NAMALWA (cell line): ENCODE measurements at places on chromosomes 3 and 15.
A peak's percentile ranks its signal among the peaks of the same experiment; 100 is the strongest.

GRCh38 chr3:14423963-14424362 lies 21.6 kb downstream of the SLC6A6 start:
- no peak for DNase-seq

GRCh38 chr3:128367221-128367620 lies 99.5 kb downstream of the DNAJB8 start:
- no peak for DNase-seq

DNA sequence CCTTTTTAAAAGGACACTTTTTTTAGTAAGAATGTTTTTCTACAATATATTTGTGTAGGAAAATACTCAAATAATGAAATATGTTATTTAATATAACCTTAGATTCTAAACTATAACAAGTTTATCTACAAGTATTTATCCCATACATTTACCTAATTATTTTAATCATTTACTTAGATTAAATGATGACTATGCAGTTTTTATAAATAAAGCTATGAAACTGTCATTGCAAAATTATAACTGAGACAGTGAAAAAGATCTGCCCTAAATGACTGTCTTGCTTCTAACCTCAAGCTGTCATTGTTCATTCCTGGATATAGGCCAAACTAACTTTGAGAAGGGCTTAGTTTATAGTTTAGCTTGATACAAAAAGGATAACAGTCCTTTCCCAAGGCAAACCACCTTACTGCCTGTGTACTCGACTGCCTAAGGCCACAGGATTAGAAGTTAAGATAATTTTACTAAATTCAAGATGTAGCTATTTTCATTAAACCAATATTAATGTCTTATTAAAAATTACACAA lies 84.1 kb downstream of the GLDN start:
- no peak for DNase-seq

- peak; percentile 37 for DNase-seq
These were observed 928 bp downstream of the RAD18 start for GRCh38 chr3:8962226-8962861.

DNA sequence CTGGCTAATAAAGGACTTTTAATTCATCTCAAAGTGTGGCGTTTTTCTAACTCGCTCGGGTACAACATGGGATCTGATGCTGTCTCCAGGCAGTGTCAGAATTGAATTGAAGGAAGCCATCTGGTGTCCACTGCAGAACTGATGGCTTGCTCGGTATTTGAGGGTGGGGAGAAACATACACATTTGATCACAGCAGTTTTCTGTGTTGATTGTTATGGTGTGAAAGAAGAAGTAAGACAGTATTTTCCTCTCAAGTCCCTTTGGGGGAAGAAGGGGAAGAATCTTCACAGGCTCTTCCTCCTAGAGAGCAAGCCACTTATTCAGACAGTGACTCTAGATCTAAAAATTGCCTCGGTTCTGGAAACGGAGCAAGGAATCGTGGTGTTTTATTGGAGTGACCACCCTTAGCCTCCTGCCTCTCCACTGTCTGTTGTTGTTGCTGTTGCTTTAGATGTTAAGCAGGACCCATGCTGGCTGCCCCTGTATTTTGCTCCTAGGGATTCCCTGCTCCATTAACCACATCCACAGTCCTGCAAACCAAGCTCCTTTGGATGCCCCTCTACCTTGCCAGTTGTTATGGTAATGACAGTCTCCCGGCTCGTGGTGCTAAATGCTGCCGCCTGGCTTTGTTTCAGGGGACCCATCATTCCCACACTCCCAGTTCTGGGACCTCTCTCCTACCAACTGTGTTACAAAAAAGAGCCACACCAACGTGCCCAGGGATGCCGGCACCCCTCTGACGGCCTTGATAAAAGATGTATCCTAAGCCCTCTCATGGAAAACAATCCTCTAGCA lies 15.3 kb upstream of the MCCC1 start:
- peak; percentile 28 for DNase-seq

DNA sequence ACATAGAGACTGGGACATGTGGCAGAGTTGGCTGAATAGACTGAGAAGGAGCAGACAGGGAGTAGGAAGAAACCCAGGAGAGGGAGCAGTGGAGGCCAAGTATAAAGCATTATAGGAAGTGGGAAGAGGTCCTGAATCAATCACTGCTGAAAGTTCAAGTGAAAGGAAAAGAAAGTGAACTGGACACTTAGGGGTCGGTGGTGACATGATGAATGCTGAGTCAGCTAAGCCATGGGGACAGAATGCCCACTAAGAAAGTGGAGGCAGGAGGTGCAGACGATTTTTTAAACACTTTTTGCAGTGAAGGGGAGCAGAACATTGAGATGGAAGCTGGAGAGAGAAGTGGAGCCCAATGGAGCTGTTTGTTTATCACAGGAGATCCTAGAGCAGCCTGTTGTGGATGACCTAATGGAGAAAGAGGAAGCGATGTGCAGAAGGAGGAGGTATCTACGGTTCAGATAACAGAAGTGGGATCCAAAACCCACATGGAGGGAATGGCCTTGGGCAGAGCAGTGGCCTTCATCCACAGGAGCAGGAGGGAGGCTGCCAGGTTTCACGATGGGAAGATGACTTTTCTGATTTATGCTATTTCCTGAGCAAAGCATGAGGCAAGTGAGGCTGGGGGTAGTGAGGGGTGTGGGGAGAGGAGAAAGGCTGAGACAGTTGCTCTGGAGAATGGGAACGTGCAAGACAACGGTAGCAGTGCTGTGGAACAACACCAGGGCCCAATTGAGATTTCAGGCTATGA lies 208.2 kb downstream of the RPLP1 start:
- no peak for DNase-seq

GRCh38 chr3:123724306-123724705 lies 139.5 kb upstream of the HACD2 start:
- DNase-seq, result no peak

DNA sequence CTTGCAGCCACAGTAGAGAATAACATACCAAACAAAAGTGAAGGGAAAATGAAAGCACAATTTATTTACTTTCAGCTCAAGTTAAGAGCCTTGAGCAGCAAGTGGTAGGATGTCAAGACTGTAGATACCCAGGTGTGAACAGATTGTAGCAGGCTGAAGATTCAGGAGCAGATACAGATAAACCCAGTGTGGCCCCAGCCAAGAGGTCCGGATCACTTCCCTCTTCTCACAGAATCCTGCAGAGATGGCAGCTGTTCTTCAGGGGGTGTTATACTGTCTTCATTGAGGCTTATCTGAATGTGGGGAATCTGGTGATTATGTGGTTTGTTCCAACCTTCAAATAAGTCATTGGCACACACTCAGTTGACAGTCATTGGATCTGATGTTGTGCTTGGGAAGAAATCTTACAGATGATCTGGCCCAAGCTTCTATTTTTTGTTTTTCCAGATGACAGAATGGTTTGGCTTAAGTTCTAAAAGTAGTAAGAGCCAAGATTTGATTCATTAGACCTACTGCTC lies 2.2 kb downstream of the STARD9 start:
- no peak for DNase-seq

DNA sequence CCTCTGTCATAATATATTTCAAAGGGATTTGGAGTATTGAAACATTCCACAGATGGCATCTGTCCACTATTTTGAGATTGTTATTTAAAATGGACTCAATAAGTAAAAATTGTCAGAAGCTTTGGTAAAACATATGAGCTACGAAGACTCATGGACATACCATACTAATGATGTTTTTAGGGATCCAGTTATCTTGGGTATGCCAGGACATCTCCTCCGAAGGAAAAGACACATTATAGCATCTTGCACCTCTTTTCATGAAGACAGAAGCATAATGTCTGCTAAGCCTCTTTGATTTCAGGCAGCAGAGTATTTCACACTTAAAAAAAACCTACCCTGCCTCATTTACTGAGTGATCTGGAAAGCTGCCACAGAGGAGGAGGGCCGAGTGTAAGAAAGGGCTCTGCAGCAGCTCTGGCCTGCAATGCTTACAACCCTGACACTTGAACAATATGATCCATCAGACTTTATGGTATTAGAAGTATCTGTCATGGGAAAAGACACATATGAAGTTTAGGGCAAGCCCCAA lies 284.8 kb downstream of the TUSC7 start:
- DNase-seq, result no peak

DNA sequence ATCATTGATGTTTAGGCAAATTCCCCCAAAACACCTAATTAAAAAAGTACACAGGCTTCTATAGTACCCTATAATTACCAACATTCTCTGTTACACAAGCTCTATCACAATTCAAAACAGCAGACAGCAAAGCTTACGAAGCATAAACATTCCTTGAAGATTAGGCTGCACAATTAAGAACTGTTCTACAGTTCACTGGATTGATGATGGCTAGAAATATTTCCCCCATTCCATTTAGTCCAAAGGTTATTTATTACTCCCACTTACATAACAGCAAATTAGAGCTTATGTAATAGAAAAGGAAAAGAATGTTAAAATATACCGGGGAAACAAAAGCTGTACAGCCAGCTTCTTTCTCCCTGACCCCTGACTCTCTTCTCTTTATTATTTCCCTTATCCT lies 49.3 kb downstream of the UACA start:
- no peak for DNase-seq

DNA sequence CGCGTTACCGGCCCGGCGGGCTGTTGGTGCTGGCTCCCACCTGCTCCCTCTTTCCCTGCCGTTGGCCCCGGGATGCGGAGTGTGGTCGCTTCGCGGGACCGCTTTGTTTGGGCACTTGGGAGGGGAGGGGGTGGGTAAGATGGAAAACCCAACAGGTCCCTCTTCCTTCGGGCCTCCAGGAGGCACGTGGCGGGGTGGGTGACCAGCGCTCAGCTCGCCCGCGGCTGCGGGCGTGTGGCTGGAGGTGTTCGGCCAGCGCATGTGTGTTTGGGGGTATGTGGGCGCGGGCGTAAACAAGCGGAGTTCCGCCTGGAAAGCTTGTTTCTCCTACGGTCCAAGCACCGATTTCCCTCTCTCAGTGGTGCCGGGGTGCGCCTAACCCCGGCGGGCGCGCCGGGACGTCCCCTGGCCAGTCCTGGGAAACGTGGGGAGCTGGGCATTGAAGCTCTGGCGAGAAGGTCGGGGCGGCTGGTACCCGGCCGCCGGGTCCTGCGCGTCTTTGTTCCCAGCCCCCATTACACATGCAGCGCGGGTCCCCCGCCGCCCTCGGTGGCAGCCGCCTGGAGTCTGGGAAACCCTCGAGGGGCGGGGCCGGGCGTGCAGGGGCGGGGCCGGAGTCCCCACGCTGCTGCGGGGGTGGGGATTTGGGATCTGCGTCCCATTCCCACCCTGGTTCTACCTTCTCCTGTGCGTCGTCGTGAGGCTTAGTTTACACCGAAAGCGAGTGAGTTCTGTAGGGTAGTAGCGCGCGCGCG lies 1.4 kb downstream of the ACVR2B start:
- DNase-seq, result no peak

- DNase-seq, result no peak
These were observed 28.4 kb downstream of the CPN2 start for GRCh38 chr3:194322678-194323211.

DNA sequence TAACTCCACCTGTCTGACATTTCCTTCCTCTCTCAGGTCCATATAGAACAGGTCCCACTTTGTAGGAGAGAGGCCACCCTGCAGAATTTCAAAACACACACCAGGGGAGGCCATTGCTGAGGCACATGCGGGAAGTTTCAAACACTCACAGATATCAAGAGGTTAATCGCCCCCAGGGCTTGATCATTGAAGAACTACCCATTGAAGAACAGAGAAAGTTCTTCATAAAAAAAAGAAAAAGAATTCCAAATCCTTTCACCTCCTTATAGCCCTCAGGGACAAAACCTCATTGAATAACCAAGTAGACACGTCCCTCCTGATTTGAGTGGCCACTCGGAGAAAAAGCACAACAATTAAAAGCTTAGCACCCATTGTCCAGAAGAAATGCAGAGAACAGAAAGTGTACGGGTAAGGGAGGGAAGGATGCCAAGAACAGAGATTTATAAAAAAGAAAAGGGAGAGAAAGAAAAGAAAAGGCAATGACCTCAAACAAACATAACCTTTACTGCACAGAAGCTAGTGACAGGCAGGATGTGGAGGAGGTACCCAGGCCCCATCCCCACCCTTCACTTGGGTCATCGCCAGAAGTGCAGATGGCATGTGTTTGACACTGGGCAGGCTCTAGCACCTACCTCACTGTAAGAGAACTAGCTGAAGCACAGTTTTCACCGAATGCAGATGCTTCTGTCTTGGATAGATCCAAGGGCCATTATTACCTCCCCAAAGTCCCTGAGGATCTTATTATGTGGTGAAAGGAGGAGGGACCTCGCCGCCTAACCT lies 112.3 kb upstream of the HES1 start:
- DNase-seq, result no peak

DNA sequence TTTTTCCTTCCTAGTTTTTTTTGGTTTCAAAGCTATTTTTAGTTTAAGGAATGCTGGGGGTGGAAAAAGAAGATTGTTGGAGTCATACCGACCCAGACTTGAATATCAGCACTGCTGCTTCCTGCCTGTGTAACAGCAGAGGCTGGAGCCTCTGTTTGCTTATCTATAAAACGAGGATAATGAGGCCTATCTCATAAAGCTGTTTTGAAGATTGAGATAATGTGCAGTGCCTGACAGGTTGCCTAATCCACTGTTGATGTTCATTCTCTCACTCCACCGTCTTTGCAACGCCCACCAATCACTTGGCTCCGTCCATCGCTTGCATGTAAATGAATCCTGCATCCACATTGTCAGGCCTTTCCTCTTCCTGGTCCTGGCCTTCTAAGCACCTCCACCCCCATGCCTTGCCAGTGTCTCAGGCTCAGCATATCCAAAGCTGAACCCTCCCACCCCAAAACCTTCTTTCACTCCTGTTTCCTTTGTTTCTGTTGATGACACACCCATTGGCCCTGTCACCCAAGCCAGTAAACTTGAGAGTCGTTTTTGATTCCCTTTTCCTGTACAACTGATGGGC lies 94.9 kb downstream of the MEX3B start:
- no peak for DNase-seq

DNA sequence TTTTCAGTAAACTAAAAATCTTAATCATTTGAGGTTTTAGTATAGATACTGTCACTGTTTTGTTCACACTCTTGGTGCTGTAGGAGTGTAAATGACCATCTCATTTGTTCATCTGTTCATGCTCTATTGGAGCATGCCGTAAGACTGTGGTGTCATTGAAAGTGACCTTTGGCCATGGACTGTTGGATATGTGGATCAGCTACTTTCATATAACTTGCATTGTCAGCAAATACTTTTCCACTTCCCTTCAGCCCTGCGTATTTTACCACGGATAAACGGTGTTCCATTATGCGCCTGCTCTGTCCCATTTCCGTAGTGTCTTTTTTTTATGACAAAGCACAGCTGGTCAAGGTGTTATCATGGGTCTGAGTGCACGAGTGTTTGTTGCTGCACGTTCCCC lies 32.6 kb upstream of the SENP5 start:
- no peak for DNase-seq

- DNase-seq, result no peak
These were observed 13.7 kb downstream of the C3orf62 start for GRCh38 chr3:49263159-49263889.

DNA sequence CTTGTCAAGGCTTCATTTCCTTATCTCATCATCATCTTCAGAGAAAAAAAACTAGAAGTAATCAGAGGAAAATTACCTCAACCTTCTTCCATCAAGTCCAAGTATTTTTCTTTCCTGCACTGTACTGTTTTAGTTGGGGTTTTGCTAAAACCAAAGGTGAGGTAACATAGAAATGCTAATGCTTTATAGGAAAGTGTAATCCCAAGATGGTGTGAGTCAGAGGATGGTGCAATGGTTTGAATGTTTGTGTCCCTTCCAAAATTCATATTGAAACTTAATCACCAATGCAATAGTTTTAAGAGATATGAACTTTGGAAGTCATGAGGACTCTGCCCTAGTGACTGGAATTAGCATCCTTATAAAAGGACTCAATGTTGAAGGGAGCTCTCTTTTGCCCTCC lies 79.5 kb downstream of the KBTBD8 start:
- DNase-seq, result no peak
